ENCODE measurements at places on chromosomes 4 and X. TPM values are rescaled to one million over a fixed set of nuclear protein-coding genes. Genes with fewer than 3 reads are reported as not detected.

Gene RHOXF1
- 0.58 TPM for polyA plus RNA-seq

DNA sequence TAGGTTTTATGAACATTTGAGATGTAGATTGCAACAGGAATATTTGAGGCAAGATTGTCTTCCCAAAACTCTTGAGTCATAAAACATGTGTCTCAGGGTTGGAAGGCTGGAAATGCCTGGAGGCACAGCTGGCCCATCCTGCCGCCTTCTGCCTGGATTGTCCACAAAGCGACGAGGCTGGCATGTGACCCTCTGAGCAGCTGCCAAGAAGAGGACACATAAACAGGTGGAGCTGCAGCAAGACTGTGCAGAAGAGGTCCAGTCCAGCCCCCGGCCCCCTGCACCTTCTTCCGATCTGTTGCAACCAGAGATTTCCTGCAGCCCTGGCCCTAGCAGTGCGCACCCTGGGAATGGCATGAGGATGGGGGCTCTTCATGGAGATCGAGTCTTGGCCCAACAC, 101.9 kb upstream of the BCOR start:
- DNase-seq: no peak

- DNase-seq: no peak
Measured at GRCh38 chr4:68654946-68655721, 15.3 kb downstream of the UGT2B15 start.

- DNase-seq: no peak
Measured at GRCh38 chr4:1819284-1819683, 26.2 kb downstream of the FGFR3 start.

Gene ETDB
- not detected for polyA plus RNA-seq
